Thoracic aorta (tissue), 2 donors: ENCODE measurements at places on chromosomes 7 and 10. TPM values are rescaled to one million over a fixed set of nuclear protein-coding genes. Genes with fewer than 3 reads are reported as not detected.
A peak's percentile ranks its signal among the peaks of the same experiment; 100 is the strongest.

ATP6V1F gene
- 73.6 TPM for total RNA-seq

MYOF gene
- 132 TPM for total RNA-seq

TCERG1L gene
- not detected for total RNA-seq

ENKUR gene
- total RNA-seq, result not detected

PAPOLB gene
- total RNA-seq, result 1.1 TPM

FXYD4 gene
- not detected for total RNA-seq

DNA sequence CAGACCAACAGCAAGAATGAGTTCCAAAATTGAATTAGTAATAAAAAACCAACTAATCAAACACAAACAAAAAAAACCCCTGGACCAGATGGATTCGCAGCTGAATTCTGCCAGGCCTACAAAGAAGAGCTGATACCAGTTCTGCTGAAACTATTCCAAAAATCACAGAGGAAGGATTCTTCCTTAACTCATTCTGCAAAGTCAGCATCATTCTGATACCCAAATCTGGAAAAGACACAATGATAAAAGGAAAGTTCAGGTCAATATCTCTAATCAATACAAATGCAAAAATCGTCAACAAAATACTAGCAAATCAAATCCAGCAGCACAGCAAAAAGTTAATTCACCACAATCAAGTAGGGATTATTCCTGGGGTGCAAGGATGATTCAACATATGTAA is 6.1 kb upstream of the ABCA13 start:
- DNase-seq, result no peak
- H3K36me3 ChIP-seq, result no peaks in the 10 kb centered on the region
- H3K27me3 ChIP-seq, result no peaks in the 10 kb centered on the region
- no peak overlapping the region for H3K4me3 ChIP-seq
- H3K4me1 ChIP-seq, result no peaks in the 10 kb centered on the region

DNA sequence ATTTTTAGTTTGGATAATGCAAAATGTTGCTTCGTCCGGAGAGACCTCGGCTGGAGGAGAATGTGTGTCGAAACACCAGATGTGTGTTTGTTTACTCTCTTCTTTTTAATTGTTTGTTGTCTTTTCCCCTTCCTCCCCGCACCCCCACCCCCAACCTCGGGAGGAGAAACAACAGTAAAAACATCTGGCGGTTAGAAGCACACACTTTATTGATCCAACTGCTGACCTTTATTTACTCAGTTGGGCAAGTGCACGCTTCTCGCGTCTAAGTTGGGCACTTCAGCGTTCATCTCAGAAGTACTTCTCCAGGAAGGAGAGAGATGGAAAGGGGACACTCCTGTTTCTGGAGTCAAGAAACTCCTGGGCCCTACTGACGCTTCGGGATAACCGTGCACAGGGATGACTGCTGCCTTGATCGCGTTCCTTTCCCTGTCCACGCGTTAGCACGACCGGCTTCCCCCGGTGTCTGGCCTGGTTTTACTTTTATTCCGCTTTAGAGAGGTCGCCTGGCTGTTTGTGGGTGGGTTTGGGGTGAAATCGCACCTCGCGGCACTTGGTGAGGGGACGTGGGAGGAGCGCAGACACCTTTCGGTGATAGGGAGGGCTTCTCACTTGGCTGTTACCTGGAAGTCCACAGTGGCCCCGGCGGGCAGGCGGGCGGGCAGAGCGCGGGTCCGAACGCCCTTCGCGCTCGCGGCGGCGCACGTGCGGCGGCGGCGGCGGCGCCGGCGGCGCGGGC is 168.3 kb upstream of the PPP1R3A start:
- peak overlapping the region; percentile 95 for H3K27ac ChIP-seq
- no peak for DNase-seq
- H3K4me1 ChIP-seq, result peaks cover 4% of the 10 kb centered on the region
- H3K4me3 ChIP-seq, result peak overlapping the region; percentile 79
- H3K36me3 ChIP-seq, result no peaks in the 10 kb centered on the region
- H3K27me3 ChIP-seq, result no peaks in the 10 kb centered on the region

GRCh38 chr10:124262971-124263370 is 155.8 kb downstream of the OAT start:
- H3K36me3 ChIP-seq, result no peaks in the 10 kb centered on the region
- peaks cover 6% of the 10 kb centered on the region for H3K4me1 ChIP-seq
- H3K27ac ChIP-seq, result no peak overlapping the region
- H3K4me3 ChIP-seq, result no peak overlapping the region
- H3K27me3 ChIP-seq, result no peaks in the 10 kb centered on the region

DNA sequence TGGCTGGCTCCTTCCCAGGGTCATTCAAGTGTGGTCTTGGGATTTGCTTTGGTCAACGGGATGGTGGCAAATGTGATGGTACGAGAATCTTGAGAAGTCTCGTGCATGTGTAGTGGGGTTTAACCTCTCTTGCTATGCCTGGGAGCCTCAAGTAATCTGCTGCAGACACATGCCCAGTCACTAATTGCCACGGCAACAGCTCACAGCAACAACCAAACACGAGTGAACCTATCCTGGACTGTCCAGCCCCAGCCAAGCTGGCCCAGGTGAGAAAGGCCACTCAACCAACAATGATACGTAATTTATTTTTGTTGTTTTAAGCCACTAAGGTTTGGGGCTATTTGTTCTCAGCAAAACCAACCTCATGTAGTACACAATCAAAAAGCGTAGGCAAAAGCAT is 38.1 kb upstream of the DDC start:
- no peaks in the 10 kb centered on the region for H3K27me3 ChIP-seq
- no peaks in the 10 kb centered on the region for H3K4me1 ChIP-seq
- H3K4me3 ChIP-seq, result no peak overlapping the region
- DNase-seq, result no peak
- peaks cover 25% of the 10 kb centered on the region for H3K36me3 ChIP-seq

DNA sequence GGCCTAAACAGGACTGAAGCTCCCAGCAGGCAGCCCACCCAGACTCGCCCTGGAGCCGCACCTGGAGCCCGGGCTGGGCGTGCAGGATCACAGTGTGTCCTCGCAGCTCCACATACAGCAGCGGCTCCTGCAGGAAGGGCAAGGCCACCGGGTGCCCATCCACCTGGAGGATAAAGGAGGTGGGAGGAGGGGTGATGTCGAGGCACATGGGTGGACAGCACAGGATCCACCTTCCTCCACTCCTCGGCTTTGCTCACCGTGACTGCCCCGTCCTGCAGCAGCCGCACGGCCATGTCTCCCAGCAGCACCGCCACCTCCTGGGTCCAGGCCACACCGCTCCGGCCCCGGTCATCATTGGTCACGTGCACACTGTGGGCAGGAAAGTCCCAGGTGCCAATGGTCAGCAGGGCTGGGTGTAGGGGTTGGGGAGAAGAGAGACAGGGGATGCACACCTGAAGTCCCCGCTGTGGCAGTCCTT is 16.8 kb downstream of the ATP6V1F start:
- no peak overlapping the region for H3K27ac ChIP-seq
- DNase-seq, result no peak
- no peaks in the 10 kb centered on the region for H3K36me3 ChIP-seq
- H3K4me1 ChIP-seq, result no peaks in the 10 kb centered on the region

- no peaks in the 10 kb centered on the region for H3K36me3 ChIP-seq
- H3K27me3 ChIP-seq, result no peaks in the 10 kb centered on the region
- no peak overlapping the region for H3K4me3 ChIP-seq
- peaks cover 3% of the 10 kb centered on the region for H3K4me1 ChIP-seq
- DNase-seq, result no peak
Measured at GRCh38 chr10:59135275-59135674, 41.2 kb upstream of the PHYHIPL start.

DNA sequence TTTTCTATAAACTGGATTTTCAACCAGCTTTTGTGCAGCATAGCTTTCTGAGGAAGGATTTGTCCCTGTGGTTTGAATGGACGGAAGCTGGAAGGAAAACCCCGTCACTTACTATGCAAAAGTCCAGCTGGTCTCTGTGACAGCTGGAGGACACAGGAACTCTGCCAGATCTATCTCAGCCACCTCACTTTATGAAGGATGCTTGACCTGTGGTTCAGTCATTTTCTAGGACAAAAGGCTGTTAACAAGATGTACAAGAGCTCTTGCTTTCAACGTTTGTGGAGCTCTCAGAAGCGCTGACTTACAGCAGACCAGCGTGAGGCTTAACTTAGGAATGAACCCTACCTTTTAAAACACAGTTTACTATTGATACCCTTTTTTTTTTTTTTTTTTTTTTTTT is 90.8 kb downstream of the CREM start:
- no peaks in the 10 kb centered on the region for H3K36me3 ChIP-seq
- H3K4me1 ChIP-seq, result peaks cover 4% of the 10 kb centered on the region
- no peak overlapping the region for H3K4me3 ChIP-seq
- no peaks in the 10 kb centered on the region for H3K27me3 ChIP-seq
- DNase-seq, result no peak
